Activated naive CD8-positive, alpha-beta T cell treated with anti-CD3 and anti-CD28 coated beads for 36 hours (primary cell): ENCODE measurements at places on chromosomes 1 and 21. TPM values are rescaled to one million over a fixed set of nuclear protein-coding genes. Genes with fewer than 3 reads are reported as not detected.

- no peak for DNase-seq
Measured at GRCh38 chr1:200929530-200930278, 35.0 kb downstream of the INAVA start.

GRCh38 chr21:42565206-42565810 is 51.7 kb downstream of the SLC37A1 start:
- no peak for DNase-seq

GRCh38 chr1:154829062-154829461 is 41.0 kb downstream of the KCNN3 start:
- no peak for DNase-seq

GRCh38 chr1:15261155-15262002 is 14.4 kb downstream of the FHAD1 start:
- peak; percentile 49 for DNase-seq

The CLDN17 gene
- not detected for total RNA-seq
